Astrocyte of the spinal cord (primary cell): ENCODE measurements at places on chromosomes 2 and 18.

DNA sequence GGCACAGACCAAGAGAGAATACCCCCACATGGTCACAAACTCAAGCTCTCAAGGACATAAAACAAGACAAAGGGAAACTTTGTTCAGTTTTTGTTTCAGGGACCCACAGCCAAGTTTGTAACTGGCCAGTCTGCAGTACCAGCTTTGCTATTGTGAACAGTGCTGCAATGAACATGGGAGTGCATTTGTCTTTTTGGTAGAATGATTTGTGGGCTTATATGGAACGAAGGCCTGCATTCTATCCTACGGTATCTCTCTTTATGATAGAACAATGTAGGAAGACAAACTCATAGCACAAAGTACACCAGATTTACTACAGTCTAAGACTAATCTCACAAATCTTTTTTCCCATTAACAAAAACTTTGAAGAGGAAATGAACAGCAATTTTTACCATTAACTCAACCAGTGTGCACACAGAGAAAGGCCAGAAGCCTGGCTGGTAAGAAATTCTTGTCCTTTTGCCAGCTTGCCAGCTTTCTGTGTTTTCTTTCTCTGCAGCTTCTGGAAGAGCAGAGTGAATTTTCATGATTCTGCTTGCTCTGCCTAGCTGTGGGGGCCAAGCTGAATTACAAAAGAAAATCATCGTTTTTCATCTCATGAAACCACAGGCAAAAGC is 37.1 kb upstream of the FEZ2 start:
- DNase-seq, result peak; percentile 43

DNA sequence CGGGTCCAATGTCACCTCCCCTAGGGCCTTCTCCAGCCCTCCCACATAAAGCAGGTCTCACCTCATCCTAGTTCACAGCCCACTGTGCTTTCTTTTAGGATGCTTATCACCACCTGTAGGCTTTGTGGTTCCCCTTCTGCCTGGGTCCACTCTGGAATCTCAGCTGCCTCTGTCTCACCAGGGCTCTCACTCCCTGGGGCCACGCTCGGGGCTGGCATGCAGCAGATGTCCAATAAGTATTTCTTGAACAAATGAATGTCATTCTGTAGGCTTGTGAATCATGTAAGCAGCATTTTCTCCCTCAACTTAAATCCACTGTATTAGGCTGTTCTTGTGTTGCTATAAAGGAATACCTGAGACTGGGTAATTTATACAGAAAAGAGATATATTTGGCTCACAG is 4.3 kb upstream of the SH3BP4 start:
- DNase-seq, result no peak

DNA sequence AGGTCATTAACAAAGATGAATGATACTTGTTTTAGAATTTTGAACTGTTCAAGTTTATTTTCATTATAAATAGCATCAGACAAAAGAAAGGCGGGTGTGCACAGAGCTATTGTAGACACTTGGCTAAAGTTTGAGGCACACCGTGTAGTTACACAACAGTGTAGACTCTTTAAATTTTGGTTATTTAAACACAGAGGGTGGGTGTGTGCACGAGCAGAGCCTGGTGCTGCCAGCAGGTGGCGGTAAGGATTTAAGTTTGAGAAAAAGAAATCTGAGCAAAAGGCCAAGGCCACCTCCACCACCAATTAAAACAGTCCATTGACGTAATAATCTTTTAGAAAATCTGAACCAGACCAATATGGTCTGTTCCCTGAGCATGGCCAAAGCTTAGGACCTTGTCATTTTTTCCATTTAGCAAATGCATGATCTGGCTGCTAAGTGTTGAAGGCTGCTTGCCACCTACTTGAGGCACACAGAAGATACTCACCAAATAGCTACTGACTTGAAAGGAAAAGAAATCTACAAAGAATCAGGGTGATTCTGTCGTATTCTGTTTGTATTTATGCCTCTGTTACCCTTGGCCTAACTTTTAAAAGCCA is 14.3 kb downstream of the COPS7B start:
- DNase-seq, result peak; percentile 40

DNA sequence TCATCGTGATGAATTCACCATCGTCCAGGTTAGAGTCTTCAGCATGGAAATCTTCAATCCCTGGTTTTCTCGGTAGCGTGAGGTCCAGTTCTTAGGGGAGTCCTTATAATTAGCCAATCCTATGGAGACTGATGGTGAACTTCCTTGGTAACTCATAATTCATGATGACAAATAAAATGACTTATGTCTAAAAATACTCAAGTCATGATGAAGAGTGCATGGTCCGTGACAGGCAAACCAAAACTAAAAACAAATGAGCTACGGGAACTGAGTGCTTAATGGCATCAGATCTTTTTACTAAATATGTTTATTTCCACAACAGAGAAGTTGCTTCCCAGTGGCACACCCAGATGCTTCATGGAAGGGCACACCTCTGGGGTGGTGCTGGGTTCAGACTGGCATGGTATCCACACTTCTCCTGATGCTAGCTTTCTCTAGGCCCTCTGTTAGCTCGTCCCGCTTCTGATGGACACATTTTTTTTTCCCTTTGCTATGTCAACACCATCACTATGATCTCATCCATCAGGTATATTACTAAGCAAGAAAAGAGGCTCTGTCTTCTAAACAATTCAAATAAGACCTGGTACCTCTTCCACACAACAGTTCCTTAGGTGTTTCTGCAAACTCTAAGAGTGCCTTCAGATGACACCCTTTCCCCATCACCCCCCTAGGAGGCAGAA is 92.8 kb upstream of the NEDD4L start:
- DNase-seq, result no peak

DNA sequence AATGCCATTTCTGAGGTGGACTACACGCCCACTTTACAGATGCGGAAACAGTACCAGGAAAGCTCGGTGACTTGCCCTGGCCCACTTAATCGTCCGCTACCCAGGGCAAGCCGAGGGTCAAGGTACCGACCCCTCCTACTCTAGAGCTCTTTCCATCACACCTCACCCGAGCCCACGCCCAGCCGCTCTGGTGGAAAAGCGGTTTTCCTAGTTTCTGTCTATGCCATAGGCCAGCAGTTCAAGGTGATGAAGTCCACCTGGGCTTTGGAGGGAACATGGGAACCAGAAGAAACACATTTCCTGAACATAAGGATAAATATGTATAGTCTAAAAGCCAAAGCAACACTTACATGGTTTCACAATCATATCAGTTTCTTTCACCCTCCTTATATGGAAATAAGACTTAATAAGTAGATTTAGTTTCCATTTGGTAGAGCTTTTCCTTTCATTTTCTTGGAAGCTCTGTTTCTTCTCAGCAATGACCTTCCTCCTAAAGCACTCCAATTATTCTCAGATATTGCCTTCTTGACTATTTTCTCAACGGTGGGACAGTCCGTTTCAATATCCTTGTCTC is 567 bp downstream of the VWA3B start:
- DNase-seq, result no peak

DNA sequence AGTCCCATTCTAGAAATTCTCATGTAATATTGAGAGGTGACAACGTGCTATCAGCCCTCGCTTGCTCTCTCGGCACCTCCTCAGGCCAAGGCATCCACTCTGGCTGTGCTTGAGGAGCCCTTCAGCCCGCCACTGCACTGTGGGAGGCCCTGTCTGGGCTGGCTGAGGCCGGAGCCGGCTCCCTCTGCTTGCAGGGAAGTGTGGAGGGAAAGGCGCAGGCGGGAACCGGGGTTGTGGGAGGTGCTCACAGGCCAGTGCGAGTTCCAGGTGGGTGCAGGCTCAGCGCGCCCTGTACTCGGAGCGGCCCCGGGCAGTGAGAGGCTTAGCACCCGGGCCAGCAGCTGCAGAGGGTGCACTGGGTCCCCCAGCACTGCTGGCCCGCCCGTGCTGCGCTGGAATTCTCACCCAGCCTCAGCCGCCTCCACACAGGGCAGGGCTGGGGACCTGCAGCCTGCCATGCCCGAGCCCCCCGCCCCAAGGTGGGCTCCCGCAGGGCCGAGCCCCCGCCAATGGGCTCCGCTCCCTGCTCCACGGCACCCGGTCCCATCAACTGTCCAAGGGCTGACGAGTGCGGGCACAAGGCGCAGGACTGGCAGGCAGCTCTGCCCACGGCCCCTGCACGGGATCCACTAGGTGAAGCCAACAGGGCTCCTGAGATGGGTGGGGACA is 1680.6 kb upstream of the LRRTM1 start:
- no peak for DNase-seq

GRCh38 chr18:56576826-56577573 is 61.4 kb downstream of the TXNL1 start:
- DNase-seq, result no peak

DNA sequence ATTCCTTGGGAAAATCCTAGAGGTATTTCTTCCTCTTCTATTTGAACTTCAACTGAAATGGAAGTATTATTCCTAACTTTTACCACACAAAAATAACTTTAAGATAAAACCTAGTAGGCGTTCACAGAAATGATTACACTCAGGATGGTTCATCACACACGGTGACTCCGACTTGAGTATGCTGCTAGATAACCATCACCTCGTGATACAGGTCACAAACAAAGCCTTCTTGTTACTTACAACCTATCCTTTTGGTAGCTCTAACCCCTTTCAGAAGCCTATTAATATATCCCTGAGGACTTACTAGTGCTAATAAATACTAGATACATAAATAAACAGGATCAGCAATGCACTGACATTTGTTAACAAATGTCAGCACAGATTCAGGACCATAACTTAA is 101.0 kb upstream of the DNER start:
- DNase-seq, result no peak

GRCh38 chr2:235235977-235236767 is 257.7 kb upstream of the AGAP1 start:
- no peak for DNase-seq

GRCh38 chr2:141923657-141924056 is 207.2 kb downstream of the LRP1B start:
- peak; percentile 28 for DNase-seq

- DNase-seq, result no peak
Observed at GRCh38 chr18:74422541-74422940, 34.6 kb downstream of the DIPK1C start.

DNA sequence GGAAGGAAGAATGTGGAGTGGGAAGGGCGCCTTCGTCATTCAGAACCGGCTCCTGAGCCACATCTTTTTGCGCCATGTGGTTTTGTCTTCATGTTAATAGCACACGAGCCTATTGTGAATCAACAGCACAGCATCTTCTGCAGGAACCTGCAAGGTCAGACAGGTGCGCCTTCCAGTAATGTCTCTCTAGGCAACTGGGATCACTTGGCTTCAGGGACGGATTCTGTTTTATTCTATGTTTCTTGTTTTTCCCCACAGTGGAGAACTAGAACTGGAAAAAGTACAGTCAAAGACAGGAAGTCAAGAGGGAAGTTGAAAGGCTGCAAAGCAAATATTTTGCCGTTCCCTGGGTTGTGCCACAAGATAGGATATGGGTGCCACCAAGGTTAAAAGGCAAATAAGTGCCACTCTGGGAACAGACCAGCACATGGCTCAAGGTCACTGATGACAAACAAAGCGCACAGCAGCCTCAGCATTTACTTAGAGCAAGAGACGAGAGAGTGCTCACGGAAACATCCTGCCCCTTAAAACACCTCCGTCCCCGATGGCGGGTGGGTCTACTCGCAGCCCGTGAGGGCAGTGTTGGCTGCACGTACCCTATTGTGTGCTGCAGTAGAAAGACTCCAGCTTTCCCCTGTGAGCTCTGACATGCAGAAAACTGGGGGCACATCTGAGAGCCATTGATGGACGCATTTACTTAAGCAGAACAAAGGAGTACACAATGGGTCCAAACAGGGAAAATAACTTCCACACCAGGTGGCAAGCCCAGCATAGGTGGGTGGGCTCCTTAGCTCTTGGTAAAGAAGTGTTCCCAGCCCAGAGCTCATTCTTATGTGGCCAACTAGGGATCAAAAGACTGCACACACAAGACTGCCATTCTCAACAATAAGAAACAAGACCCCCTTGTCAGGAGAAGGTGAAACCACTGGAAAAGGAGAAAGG is 107.2 kb upstream of the PARD3B start:
- DNase-seq, result no peak

DNA sequence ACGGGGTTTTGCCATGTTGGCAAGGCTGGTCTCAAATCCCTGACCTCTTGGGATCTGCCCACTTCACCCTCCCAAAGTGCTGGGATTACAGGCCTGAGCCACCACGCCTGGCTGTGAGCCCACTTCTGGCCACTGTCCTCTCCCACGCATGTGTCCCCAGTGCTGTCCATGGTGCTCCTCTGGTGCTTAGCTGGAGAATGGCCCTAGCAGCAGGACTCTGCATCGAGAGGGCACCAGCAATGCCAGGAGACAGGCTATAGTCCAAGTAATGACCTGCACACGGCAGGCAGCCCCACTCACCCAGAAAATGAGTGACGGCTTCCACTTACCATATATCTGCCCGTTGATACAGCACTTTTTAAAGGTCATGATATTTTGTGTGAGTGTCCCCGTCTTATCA is 66.3 kb upstream of the NARS1 start:
- DNase-seq, result no peak

GRCh38 chr2:34664266-34664665 is 1065.2 kb upstream of the FAM98A start:
- DNase-seq, result no peak

- no peak for DNase-seq
Observed at GRCh38 chr2:238817891-238818290, 30.0 kb upstream of the TWIST2 start.
